ENCODE measurements at places on chromosomes 5 and 9. TPM values are rescaled to one million over a fixed set of nuclear protein-coding genes. Genes with fewer than 3 reads are reported as not detected.

DNA sequence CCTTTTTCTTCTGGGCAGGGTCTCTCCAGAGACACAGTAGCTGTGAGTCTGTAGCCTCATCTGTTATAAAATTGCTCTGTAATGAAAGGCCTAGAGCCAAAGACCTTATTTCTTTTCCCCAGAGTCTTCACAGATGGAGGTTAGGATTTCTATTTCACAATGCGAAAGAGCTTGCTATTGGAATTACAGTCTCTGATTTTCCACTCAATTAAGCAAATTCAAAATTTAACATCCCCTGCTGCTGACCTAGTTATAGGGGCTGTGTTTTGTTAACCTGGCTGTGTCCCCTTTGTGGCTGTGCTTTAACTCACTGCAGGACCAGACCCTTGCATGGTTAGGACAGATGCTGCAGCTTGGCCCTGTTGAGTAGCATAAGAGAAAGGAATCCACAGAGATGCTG, 190.3 kb upstream of the NMUR2 start:
- DNase-seq, result no peak

GRCh38 chr5:140594169-140594568, 29.5 kb downstream of the SLC35A4 start:
- no peak for DNase-seq

DNA sequence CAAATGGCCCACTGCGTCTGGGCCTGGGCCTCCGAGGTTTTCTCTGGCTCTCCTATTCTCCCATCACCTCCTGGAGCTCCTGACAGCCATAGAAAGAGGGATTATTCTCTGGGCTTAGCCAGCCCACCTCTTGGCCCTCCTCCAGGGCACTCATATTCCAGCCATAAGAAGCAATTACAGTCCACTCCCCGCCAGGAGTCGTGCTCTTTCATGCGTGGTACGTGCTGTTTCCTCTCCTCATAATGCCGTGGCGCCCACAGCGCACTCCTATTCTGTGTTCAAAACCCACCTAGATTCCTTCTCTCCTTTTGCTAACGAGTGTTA, 240.8 kb upstream of the ZNF462 start:
- no peak for DNase-seq

DNA sequence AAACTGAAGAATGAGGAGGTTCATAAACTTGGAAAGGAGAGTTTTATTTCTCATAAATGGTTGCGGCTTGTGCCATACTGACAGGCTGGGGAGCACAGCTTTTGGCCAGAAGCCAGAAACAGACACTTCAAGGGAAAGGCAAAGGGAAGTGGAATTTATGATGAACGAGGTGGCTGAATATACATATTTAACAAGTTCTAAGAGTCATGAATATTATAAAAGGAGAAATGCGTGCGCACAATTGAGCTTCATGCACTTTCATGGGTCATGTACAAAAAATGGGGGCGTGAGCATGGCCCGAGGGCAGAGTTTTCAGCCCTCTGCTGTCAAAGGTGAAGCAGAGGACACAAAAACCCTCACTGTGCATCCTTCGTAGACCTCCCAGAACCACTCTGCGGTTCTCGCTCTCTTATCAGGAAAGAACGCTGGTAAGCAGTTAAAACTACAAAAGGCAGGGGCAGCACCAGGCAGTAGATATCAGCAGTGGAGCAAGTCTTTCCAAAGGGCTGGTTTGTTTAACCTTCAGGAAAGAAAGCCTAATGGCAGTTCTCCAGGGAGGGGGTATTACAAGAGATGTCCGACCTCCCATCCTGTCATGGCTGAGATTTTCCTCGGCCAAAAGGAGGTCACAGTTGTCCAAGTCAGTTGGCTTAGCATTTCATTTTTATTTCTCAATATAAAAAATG, 29.0 kb downstream of the AUH start:
- no peak for DNase-seq

- DNase-seq, result no peak
These were observed 331.3 kb upstream of the RFX3 start for GRCh38 chr9:3857091-3857490.

DNA sequence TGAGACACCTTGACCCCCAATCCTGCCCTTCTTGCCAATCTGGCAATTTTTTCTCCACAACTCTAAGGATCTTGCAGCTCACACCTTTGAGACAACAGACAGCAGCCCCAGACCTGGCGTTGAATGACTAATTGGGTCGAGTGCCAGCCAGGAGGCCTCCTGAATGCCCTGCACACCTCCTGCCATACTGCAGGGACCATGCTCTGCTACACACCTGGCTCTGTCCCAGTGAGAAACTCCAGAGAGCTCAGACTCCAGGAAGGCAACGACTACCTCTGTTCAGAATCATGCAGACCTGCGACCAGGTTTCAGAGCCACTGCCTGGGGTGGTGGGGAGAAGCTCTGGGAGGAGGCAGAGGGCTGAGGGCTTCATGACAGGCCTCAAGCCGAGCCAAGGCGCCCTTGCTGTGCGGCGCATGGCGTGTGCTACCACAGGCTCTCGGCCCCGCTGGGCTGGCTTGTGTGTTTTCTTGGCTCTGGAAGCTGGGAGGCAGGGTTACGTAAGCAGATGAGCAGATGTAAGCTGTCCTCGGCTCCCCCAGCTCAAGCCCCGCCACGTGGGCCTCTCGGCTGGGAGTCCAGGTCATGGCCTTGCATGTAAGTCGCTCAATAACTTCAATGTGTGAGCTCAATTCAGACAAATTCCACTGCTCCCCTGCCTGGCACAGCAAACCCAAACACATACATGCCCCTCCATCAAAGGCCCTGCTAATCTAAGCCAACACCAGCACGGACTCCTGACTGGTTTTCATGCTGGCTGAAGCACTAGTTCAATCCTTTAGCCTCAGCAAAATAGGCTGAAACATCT, 27.5 kb downstream of the B4GALT1 start:
- DNase-seq, result no peak

- DNase-seq, result no peak
These were observed 82.3 kb downstream of the PTCD2 start for GRCh38 chr5:72402381-72402890.

GRCh38 chr5:91382530-91383026, 539 bp downstream of the ARRDC3 start:
- DNase-seq, result no peak

DNA sequence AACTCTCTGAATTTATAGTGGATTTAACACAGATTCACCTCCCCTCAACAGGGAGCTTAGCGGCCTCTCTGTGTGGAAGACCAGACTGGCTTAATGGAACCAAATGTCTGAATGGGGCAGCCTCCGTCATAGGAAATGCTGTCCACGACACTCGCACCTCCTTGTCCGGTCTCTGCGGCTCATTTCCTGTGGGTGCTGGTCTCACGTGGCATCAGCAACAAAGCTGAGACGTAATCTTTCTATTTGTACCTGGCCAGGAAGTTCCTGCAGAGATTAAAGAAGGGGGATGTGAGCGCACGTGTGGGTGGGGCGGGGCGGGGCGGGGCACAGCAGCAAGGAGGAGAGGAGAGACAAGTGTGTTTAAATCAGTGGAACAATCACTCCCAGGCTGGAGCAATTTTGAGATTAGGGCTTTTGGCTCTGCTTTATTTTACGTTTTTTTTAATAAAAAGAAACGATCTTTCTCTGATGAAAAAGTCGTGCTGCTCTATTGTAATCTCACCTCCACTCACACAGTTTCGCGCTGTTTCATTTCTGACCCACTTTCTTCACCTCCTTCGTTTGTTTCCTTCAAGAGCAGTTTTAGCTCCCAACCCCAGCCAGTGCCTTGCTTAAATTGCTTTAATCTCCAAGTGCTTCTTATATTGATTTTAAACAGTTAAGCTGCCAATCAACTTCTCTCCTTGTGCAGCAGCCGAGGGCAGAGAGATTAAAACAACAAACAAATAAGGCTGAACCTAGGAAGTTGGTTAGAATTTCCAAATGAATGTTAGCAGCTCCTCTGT, 132.2 kb upstream of the ASTN2 start:
- DNase-seq, result no peak

DNA sequence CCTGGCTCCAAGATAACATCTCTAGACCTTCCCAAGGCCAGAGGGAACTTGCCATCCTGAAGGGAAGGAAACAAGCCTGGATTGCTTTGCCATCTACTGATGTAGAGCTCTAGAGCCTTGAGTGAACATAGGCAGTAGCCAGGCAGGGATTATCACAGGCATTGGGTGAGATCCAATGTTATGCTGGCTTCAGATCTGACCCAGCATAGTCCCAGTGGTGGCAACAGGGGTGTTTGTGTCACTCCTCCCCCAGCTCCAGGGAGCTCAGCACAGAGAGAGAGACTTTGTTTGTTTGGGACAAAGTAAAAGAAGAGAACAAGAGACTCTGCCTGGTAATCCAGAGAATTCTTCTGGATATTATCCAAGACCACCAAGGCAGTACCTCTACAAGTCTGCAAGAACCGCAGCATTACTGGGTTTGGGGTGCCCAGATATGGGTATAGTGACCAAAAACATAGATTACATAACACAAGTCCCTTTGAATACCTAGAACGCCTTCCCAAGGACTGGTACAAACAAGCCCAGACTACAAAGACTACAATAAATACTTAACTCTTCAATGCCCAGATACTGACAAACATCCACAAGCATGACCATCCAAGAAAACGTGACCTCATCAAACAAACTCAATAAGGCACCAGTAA, 137.6 kb upstream of the DAPK1 start:
- DNase-seq, result no peak

GRCh38 chr5:32710550-32711361, at the start of gene NPR3:
Gene NPR3, plus strand, starts transcription at chr5:32711321. Its CDS starts 456 bp downstream, at chr5:32711777.
- no peak for DNase-seq

GRCh38 chr5:147216552-147217154, 18.2 kb upstream of the STK32A start:
- no peak for DNase-seq

- DNase-seq, result no peak
These were observed 22.5 kb upstream of the JAKMIP2 start for GRCh38 chr5:147805030-147805454.

DNA sequence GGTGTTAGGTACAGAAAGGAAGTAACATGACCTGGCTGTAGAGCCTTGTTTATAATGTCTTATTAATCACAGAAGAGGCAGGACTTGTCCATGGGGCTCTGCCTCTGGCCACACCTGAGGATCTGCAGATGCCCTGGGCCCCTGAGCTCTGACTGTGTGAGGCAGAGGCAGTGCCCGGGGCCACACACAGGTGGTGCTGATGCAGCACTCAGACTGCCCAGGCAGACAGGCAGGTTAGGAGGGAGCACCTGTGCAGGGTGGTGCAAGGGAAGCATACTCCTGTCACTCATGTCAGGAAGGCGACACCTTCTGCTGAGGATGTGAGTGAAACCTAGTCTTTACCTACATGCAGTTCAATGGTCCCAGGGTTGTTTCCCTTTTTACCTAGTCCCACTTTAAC, 88.7 kb downstream of the CFAP90 start:
- no peak for DNase-seq

DNA sequence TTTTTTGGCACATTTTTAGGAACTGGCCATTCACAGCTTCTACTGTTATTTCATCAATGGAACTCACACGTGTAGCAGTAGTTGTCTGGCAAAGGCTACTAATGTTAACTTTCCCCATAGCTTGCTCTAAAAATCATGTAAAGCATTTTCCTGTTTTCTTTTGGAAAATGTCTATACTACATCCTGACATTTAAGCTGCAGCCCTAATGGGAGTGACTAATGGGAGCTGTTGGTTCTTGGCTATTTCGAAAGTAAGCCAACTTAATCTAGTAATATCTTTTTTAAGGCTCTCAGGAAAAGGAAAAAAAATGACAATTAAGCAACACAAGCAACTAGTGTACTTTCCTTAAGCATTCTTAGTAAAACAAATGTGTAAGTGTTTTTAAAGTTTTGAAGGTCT, 169.2 kb downstream of the SLC12A2 start:
- no peak for DNase-seq

GRCh38 chr5:64145216-64145895, 20.3 kb upstream of the RNF180 start:
- DNase-seq, result no peak

GRCh38 chr9:8832955-8833354, 1033.4 kb upstream of the DMAC1 start:
- no peak for DNase-seq

DNA sequence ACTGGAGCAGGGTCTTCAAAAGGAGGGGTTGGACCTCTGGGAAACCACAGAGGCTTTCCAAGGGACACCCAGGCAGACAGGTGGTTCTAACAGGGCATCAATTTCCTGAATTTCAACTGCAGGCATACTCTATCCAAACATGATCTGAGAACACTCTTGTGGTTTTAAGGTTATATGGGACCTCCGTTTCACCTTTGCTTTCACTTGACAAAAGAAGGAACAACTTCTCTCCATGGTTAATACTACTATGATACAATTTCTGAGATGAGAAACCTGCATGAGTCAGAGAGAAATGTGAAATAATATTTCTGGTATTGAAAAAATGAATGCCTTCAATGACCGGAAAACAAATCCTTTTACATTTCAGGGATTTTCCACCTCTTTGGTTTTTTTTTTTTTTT, 28.0 kb upstream of the ERAP1 start:
- DNase-seq, result no peak

DNA sequence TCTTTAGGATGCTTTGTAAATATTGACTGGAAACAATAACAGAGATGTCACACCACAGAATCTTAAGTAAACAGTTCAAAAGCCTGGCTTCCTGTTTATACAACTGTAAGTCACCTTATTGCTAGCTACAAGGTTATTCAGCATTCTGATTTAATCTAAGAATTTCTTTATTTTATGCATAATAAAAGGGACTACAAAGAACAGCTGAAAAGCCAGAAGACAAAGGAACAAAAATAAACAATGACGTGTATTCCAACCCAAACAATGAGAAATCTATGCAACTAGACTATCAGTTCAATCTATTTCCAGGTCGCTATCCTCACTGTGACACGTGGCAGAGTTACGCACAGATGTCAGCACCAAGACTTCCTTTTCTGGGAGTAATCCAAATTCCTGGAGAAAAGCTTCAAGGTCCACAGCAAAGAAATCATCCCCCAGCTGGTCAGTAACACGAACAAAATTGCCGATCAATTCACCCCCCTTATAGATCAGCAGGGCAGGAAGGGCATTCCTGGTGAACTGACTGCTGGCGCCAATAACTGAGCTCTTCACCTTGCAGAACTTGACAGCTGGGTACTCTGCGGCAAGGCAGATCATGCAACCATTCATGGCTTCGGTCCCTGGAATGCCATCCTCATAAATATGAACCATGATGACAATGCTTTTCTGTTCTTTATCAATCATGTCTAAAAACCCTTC, 8.4 kb downstream of the PDCL start:
- DNase-seq, result no peak

DNA sequence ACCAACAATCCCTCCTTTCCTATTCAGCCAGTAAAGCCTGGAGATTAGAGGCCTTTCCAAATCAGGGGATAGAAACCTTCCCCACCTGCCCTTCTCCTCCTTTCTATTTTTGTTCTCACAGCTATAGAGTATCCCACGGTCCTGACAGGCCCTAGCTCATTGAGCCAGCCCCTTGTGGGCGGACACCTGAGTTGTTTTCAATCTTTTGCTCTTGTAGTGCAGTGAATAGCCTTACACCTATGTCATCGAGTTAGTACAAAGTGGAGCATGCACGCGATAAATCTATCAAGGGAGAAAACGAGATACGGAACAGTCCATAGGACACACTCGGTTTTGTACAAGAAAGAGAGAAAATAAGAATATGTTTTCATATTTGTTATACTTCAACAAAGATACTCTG, 77.2 kb downstream of the TSPAN17 start:
- no peak for DNase-seq

Gene SEPTIN8
- total RNA-seq, result 99.6 TPM

Gene GCNT4
- total RNA-seq, result 4.2 TPM

Gene CHSY3
- total RNA-seq, result 3.7 TPM

Gene GRXCR2
- 0.69 TPM for total RNA-seq

Gene SYNPO
- total RNA-seq, result 4.5 TPM

Gene SOX30
- total RNA-seq, result not detected

Gene PCDHGC4
- 2.8 TPM for total RNA-seq

Gene CNTNAP3B
- total RNA-seq, result 6.4 TPM

Gene WDR38
- not detected for total RNA-seq

Gene ARHGEF28
- 34.6 TPM for total RNA-seq

Gene DOCK2
- 3.1 TPM for total RNA-seq

Gene LCN9
- total RNA-seq, result not detected

All from lower leg skin (tissue), 4 donors.